ENCODE measurements at places on chromosomes 16 and 17. TPM values are rescaled to one million over a fixed set of nuclear protein-coding genes. Genes with fewer than 3 reads are reported as not detected.

DNA sequence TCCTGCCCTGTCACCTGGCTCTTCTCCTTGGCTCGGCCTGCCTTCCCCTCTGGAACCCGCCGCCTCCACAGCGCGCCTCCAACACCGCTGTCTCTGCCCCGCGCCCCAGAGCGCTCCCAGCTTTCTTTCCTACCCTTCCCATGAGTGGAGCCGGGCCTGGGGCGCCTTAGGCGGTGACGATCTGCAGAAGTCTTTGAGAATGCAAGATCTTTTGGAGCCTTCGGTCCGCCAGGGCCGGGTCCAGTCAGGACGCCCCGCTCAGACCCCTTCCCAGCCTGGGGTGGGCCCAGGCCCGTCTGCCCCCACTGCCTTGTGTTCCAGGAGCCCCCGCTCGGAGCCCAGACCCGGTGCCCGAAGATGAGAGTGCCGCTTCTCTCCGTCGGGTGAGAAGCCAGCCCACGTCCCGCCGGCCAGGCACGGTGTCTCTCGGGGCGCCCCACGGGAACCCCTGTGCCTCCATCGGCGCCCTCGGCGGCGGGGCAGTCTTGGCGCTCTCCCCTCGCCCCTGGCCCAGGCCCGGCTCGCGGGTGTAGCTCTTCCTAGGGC, 40.0 kb downstream of the MRM1 start:
- DNase-seq: no peak

- DNase-seq: no peak
These were observed 3.3 kb downstream of the MT1H start for GRCh38 chr16:56672761-56673536.

The HSD17B1 gene
- total RNA-seq: 0.78 TPM

The SLC5A10 gene
- total RNA-seq: not detected

DNA sequence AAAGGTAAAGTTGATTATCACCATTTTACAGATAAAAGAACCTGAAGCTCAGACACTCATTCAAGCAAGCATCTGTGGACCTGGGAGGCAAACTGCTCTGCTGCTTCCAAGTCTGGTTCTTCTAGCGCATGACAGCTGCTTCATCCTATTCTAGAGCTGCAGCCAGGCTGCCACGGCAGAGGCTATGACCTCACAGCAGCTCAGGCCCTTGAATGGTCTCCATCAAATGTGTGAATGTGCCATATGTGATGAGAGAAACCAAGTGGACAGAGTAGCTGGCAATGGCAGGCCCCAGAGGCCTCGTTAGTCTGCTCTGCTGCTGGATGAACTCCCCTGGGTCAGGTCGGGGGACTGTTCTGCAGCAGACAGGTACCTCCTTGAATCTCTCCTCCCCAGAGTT, 30.7 kb upstream of the FOXJ1 start:
- no peak for DNase-seq

DNA sequence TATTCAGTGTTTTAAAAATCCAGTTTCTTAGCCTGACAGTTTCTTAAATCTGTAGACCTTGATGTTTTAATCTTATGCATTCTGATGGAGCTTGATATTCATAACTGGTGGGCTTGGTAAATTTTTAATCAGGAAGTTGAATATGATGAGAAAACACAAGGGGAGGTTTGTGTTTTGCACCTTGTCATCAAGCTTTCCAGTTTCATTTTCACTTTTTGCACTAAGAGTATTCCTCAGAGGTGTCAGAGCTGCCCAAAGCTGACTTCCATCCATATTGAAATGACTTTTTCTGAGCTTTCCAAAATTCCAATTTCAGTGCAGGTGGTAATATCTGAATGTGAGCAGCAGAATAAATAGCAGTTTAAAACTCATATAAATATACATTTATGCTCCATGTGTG, 555.0 kb upstream of the RBFOX1 start:
- no peak for DNase-seq

DNA sequence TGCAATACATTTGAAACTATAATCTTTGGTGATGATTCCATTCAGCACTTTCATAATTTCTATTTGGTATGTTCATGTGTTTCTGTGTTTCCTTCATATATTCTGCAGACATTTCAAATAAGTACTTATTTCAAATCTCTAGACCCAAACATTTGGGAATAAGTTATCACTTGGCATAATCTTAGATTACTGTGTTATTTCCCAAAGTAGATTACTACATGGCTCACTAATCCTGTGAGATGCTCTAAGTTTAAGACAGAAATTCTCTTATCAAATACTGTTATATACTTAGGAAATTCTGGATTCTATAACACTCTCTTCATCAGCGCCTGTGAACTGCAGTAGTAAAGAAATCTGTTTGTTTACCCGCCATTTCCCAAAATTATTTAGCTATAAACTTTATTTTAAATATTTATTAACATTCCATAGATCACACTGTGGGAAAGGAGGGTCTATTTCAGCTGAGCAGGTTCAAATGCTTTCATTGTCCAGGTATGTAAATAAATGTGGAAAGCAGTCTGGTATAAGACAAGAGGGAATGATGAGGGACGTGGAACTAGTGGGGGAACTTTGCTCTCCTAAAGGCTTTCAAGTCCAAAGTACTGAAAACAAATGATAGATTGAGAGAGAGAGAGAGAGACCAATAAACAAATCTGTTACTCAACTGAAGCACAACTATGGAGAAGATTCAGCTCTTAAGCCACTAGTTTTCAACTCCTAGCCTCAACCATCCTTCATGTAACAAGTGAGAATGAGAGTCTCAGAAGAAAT, 61.8 kb upstream of the TOM1L1 start:
- DNase-seq: no peak

The ABCC11 gene
- not detected for total RNA-seq

GRCh38 chr17:43662413-43663141, 855 bp upstream of the MEOX1 start:
- no peak for DNase-seq

GRCh38 chr17:56536766-56537165, 56.7 kb upstream of the NOG start:
- DNase-seq: no peak

All from Right ventricle myocardium superior (tissue), 1 donor.